ENCODE measurements at places on chromosomes 5 and 9.

DNA sequence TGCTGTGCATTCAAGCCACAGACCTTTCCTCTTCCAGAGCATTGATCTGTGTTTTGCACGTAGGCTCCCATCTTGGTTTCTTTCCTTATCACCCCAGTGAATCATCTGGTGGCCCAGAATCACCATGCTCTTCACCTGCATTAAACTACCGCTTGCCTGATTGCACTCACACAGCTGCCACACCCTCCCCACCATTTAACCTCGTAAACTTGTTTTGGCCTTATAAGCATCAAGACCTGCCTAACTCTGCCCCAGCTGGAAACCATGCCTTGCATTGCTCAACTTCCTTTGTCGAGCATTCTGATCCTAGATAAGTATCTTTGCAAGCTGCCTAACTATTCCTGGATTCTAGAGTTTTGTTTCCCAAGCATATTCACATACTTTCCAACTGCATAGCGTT is 369.6 kb upstream of the SEMA6A start:
- DNase-seq: no peak

DNA sequence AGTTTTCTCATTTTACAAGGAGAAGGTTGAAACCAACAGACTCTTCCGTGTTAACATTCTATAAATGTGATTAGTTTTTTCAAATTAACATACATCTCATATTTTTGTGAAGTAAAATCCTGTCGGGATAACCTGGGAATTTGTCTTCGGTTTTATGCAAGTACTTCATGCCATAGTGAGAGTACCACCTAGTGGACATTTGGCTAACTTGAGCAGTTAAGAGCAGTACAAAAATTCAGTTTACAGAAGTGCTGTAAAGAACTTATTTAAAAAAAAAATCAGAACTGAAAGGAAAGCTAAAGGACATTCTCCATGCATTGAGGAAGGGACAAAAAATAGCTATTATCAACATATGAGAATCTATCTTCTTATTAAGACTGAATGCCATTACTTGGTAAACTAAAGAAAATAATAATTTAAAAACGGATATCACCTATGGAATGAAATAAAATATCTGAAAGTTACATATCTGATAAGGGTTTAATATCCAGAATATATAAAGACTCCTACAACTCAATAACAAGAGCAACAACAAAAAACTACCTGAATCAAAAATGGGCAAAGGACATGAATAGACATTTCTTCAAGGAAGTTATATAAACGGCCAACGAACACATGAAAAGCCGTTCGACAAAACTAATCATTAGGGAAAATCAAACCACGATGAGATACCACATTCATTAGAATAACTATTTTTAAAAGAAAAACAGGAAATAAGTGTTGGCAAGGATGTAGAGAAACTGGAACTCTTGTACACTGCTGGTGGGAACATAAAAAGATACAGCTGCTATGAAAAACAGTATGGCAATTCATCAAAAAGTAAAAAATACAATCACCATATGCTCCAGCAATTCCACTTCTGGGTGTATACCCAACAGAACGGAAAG is 117.0 kb upstream of the GNA14 start:
- no peak for DNase-seq

- DNase-seq: no peak
These were observed 106.1 kb downstream of the STK32A start for GRCh38 chr5:147340941-147341340.

DNA sequence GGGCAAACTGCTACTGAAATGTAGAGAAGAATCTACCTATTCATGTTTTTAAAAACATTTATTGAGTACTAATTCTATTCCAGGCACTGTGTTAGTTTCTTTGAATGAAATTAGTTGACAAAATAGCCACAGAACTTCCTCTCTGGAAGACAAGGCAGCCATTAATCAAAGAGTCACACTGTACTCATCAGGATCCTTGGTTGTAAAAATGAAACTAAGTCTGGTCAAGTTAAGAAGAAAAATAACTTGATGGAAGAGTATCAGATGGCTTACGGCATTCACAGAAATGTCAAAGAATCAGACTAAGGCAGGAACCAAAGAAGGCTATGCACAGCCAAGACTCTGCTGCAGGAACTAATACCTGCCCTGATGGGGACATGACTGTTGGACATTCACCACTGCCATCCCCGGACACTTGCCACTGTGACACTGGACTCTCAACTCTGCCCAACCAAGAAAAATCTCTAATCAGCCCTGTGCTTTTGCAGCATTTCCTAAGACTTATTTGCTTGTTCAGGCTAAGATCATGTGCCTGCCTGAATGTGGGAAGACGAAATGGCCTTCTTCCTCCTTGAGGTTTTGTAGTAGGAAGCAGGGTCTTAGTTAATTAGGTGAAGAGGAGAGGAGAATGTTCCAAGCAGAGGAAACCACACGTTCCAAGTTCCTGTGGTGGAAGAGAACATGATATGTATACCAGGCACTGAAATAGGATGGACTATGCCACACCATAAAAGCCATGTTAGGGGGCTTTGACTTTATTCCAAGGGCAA is 23.3 kb upstream of the NDUFB6 start:
- DNase-seq: no peak

DNA sequence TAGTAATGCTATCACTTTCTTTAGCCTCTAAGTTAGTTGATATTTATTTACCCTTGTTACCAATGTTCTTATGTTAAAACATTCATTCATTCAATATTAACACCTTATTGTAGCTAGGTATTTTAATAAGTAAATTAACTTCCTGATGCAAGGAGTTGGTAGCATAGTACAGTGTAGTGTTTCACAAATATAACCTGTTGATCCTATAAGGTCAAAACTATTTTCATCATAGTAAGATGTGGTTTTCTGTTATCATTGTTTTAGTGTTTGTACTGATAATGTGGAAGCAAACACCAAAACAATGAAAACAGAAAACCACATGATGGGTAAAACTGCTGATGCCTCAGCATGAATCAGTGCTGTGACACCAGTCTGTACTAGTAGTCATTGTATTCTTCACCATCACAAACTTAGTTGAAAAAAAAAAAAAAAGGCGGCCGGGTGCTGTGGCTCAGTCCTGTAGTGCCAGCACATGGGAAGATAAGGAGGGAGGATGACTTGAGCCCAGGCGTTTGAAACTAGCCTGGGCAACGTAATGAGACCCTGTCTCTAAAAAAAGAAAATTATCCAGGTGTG is 36.5 kb downstream of the ZCCHC7 start:
- DNase-seq: no peak

DNA sequence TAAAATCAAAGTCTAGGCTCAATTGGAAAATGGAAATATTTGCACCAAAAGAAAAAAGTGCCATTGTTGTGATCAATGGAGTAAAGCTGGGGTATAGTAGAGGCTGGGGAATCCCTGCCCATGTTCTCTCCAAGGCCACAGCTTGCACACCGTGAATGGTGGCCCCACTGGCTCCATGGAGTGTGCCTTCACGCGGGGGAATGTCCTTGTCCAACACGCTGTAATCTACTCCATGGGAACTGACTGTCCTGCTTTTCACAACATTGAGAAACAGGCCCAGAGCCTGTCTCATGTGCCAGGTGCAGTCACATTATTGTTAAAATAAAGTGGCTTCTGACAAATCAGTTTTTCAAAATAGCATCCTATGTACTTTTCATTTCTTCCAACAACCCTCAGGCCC is 33.1 kb upstream of the ITGA2 start:
- DNase-seq: no peak

DNA sequence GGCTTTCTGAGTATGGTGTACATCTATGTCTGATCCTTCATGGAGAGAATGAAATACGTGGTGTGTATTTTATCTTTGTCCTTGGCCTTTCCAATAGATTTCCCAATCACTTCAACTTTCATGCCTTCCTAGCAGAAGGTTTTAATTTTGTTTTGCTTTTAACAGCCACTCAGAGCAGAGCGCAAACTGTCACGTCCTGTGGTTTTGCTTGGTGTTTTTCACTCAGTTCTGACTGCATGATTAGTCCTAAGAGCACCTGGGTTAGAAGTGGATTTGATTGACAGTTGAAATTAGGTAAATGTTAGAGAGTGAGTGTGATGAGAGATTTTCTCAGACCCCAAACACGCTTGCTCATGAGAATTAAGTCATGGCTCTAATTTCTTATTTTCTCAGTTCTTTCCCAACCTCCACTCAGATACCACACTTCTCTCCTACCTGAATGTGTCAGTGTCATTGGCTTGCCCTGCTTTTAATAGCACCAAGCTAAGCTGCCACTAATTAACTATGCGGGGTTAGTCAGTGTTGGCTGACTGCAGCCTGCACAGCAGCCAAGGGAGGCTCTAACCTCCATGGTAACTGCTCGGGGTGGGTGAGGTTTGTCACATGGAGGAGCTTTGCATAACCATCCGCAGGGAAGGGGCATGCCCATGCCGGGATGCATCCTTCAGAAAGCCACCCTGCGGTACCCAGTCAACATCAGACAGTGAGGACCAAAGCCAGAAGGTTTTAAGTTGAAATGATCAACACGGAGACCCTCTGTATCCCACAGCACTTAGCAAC is 173.4 kb downstream of the NR3C1 start:
- DNase-seq: no peak

DNA sequence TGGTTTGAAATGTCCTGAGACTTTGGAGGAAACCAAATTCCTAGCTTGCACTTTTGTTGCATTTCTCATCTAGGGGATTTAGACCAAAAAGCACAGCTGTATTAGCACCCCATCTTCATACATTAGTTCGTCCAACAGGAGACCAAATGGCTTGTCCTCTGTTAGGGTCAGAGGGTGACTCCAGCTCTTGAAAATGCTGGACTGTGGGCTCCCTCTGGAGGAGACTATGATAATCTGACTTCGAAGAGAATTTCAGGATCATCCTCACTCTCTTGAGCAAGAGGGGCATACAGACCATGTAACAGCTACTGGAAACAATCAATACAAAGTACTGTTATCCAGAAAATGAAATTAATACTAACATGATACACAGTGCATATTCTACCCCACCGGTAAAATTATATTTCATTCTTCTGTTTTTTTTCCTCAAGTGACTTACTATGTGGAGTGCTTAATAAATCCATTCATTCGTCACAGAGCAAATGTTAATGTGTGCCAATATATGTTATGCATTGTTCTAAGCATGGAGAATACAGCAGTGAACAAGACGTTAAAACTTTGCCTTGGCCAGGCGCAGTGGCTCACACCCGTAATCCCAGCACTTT is 63.7 kb upstream of the PPP2CA start:
- peak; percentile 30 for DNase-seq

- DNase-seq: peak; percentile 9
These were observed 110.7 kb downstream of the NR6A1 start for GRCh38 chr9:124660341-124660801.

- DNase-seq: no peak
These were observed 54.5 kb upstream of the IL17B start for GRCh38 chr5:149433524-149434131.

DNA sequence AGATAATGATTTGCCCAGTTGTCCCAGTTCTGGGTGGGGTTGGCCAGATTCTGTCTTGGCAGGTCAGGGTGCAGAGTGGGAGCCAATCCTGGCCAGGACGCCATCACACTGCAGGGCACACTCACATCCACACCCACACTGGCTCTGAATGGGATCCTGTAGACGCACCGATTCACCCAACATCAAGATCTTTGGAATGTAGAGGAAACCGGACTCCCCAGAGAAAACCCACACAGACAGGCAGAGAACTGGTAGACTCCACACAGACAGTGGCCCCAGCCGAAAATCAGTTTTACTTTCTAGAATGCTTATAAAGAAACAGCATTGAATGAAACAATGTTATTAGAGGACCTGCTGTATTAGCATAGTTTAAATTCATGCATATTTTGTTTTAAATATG is 343.1 kb upstream of the DAB2 start:
- no peak for DNase-seq

GRCh38 chr9:87338088-87338989 is 159.3 kb upstream of the DAPK1 start:
- no peak for DNase-seq

GRCh38 chr9:114250648-114251047 is 72.2 kb upstream of the ORM1 start:
- DNase-seq: no peak
